CD4-positive, alpha-beta T cell treated with Interleukin-21 for 1 hour (primary cell): ENCODE measurements at places on chromosomes 7 and 10.

- DNase-seq = no peak
These were observed 37.2 kb downstream of the PLEKHS1 start for GRCh38 chr10:113788604-113789083.

- no peak for DNase-seq
These were observed 103.6 kb downstream of the MKLN1 start for GRCh38 chr7:131431289-131431688.

DNA sequence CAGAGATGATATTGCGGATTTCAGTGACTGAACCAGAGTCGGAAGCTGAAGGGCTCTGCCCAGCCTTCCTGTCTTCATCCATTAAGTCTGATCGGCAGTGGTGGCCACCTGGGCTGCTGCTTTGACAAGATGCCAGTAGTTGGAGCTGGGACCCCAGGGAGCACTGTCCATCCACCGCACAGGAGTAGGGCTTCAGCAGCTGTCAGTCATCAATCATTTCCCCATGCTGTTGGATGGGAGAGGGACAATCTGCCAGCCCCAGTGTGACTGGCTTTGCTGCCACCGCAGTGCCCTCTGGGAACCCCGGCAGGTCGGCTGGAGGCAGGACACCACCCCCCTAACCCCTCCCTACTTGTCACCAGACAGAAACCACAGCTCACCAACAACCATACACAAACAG, 23.0 kb upstream of the GPR146 start:
- no peak for DNase-seq

DNA sequence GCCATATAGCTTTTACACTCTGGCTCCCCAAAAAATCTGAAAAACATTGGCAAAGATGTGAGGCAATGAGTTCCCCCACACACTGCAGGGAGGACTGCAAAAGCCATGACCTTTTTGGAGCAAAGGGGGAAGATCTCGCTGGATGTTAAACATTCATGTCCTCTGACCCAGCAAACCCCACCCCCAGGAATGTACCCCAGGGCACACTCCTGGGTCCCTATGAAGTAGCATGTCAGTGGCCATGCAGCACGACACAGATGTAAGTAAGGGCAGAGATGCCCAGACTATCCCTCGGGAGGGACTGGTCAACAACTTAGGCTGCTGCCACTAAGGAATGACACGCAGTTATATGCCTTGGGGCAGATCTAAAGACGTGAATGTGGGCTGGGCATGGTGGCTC, 100.6 kb downstream of the DLG5 start:
- DNase-seq = no peak

DNA sequence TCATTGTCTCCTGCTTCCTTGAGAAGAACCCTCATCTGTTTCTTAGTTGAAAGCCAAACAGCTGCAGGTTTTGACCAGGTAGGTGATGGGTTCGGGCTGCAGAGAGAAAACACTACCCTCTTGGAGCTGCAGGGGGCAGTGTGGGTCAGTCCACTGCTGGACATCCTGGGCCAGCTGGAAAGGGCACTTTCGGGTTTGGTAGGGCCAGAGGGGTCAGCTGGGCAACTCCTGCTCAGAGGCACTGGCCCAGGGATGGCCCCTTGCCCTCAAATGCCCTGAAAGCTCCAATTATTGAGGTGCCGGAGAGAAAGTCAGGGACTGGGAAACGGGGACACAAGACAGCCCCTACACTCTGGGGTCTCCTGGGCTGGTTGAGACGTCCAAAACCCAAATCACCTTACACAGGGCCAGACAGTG, 90.7 kb downstream of the MKI67 start:
- DNase-seq = peak; percentile 64

DNA sequence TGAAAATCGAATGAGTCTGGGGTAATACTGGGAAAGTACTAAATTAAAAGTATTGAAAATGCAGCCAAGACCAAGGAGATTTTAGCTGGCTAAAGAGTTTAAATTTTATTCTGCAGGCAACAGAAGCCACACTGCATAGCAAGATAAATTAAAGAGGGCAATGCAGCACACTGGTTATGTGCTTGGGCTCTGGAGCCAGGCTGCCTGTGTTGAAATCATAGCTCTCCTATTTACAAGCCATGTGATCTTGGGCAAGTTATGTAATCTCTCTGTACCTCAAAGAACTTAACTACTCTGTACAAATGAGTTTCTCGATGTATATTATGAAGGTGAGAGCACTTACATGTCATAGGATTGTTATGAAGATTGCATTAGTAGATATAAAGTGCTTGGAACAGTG, 9.9 kb downstream of the SLC25A13 start:
- no peak for DNase-seq

DNA sequence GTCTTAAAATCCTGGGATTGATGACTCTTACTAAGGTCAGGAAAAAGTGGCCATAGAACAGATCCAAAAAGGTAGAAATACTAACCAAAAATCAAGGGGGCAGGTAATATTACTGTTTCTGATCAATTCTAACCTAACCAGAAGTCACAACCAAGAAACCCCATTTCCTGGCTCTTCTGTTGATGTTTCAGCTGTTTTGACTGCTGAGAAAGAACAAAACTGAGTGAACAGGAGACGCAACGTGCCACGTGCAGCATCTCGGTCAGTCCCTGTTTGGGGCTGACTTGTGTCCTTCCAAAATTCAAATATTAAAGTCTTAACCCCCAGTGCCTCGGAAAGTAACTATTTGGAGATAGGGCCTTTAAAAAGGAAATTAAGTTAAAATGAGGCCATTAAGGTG, 56.8 kb downstream of the JAZF1 start:
- DNase-seq = peak; percentile 6

GRCh38 chr7:3321206-3321605, 20.2 kb downstream of the SDK1 start:
- DNase-seq = no peak

- DNase-seq = no peak
These were observed 9.5 kb downstream of the LMOD2 start for GRCh38 chr7:123665157-123665556.

GRCh38 chr10:117217196-117217761, 20.0 kb downstream of the KCNK18 start:
- no peak for DNase-seq

DNA sequence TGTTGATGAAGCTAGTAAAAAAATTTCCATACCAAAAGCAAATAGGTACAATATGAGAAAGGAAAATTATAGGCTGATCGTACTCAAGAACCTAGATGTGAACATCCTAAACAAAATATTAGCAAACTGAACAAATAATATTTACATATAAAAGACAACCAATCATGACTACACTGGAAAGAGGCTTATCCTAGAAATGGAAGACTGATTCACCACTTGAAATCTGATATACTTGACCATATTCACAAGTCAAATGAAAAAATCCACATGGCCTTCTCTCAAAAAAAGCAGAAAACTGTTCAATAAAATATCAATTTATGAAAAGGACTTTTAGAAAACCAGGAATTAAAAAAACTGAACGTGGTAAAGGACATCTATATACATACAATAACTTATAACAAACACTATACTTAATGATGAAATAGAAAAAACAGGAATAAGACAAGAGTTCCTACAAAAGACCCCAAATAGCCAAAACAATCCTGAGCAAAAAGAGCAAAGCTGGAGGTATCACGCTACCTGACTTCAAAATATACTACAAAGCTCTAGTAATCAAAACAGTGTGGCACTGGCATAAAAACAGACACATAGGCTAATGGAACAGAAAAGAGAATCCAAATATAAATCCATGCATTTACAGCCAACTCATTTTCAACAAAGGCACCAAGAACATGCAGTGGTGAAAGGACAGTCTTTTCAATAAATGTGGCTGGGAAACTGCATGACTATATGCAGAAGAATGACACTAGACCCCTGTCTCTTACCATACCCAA, 29.2 kb upstream of the FAM180A start:
- no peak for DNase-seq

GRCh38 chr7:32227746-32228145, 157.5 kb upstream of the PDE1C start:
- DNase-seq = no peak

DNA sequence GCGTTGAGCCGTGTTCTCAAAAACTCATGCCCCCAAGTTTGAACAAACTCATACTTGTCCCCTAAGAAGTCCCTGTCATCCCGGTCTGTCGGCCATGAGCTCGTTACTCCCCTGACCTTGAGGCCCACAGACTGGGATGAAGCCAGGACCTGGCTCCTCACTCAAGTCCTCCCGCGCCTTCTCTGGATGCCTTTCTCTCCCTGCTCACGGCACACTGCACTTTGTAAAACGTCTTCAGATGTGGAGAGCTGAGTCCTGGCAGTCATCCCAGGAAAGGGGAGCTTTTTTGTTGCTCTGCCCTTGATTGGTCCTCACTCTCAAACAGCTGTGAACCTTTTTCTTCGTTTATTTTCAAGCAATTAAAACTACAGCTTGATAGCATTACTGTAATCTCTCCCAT, 110.8 kb downstream of the JAZF1 start:
- no peak for DNase-seq

DNA sequence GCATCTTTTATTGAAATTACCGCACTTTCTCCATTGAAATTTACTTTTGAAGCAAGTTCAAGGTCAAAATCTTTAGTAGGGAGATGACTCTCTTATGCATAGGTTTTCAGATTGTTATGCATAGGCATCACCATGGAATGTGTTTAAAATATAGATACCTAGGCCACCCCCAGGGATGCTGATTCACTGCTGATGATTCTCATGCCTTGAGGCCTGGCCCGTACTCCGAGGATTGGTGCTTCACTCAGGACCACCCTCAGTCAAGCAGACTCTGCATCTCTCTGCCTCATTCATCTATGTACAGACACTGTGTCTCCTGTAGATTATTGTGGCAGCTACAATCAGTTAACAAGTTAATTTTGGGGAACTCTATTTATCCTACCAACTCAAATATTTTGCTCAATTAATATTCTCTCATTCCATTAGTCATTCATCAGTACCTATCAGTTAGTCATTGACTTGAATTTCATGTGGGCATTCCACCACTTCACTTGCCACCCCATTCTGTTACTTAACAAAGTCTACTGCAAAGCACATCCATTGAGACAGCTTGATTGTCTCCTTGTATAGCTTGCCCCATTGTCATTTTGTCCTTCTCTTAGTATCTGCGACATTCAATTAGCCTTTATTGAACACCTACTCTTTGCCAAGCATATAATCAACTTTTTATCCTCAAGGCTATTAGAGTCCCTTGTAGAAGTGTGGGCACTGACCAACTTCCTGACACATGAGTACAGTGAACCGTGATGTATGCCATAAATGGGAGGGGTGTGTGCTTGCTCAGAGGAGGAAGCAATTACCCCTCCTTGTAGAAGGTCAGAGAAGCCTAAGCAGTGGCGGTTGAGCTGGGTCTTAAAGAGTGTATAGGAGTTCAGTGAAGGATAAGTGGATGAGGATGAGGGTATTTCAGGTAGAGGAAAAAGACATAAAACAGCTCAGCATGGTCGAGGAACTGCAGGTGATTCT, 255.6 kb upstream of the BMPER start:
- DNase-seq = no peak

- DNase-seq = no peak
These were observed 116.1 kb downstream of the FAM53B start for GRCh38 chr10:124627866-124628675.

DNA sequence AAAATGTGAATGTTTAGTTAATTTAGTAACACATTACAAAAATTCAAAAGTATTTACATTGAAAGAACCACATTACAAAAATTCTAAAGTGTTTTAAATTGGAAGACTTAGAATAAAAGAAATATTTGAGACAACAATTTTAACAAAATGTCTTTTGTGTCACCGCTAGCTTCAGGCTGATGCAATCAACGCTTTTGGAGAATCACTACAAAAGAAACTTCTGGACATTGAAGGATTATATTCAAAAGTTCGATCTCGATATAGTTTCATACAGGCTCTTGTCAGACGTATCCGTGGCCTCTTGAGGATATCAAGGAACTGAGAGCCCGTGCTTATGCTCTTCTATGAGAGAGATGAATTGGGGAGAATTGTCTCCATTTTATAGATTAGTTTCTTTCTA, 14.1 kb upstream of the STMP1 start:
- DNase-seq = no peak

- no peak for DNase-seq
These were observed 141.9 kb upstream of the KLF14 start for GRCh38 chr7:130875901-130876300.

- DNase-seq = no peak
These were observed 21.5 kb upstream of the GHITM start for GRCh38 chr10:84117686-84118394.

GRCh38 chr7:9600974-9601373, 1167.6 kb downstream of the NXPH1 start:
- DNase-seq = no peak

- DNase-seq = no peak
These were observed 93.7 kb upstream of the HECTD2 start for GRCh38 chr10:91316486-91316885.

GRCh38 chr10:3820255-3820654, 35.2 kb upstream of the KLF6 start:
- no peak for DNase-seq

DNA sequence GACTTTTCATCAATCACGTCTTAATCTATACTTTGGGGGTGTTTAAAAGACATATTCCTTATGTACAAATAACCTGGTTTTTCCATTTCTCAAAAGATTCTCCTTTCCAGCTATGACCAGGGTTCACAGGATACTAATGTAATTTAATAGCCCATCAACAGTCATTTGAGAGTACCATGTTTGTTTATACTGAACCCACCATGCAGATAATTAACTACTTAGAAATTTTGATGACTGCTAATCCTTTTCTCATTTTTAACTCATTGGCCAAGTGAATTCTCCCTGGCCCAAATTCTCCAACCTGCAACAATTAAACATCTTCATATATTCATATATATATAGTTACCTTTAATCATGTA, 28.8 kb upstream of the KMT2E start:
- no peak for DNase-seq

- DNase-seq = no peak
These were observed 19.7 kb upstream of the HGF start for GRCh38 chr7:81789406-81790119.

GRCh38 chr10:11367505-11367904, 243.9 kb downstream of the USP6NL start:
- DNase-seq = no peak

DNA sequence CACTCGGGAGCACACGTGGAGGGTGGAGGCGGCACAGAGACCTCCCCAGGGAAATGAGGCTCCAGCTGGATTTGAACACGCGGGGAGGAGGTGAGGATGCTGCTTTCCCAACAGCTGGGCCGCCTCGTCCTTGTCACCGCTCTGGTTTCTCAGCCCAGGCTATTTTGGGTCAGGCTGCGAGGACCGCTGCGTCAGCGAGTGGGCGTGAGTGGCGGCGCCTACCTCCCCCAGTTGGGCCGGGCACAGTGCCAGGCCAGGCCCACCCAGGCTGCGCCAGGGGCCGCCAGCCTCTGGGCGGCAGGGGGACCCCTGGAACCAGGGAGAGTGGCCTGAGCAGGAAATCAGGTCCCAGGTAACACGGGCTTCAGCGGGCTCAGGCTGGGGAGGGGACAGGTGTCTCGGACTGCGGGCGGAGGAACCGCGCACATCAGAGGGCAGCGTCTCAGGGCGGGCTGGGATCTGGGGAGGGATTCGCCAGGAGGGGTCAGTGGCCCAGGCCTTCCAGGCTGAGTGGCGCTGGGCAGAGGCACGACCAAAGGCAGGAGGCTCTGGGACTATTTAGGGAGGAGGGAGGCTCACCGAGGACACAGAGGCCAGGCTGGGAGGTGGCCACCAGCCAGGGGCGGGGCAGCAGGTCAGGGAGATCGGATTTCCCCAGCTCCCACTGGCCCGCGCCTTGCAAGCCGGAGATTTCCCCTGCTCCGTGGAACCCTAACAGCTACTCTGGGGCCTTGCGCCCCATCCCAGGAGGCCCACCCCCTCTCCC, 125.2 kb upstream of the RET start:
- no peak for DNase-seq
